Activated CD4-positive, alpha-beta T cell treated with anti-CD3 and anti-CD28 coated beads, Interleukin-10, Interleukin-2, amounts not matched to agents 100 ng/mL and 50 ng/mL, durations not matched to agents 16 hours and 8 hours (primary cell): ENCODE measurements at places on chromosomes 7 and 10.

- DNase-seq, result no peak
Measured at GRCh38 chr10:105868935-105869334, 1227.8 kb downstream of the SORCS3 start.

DNA sequence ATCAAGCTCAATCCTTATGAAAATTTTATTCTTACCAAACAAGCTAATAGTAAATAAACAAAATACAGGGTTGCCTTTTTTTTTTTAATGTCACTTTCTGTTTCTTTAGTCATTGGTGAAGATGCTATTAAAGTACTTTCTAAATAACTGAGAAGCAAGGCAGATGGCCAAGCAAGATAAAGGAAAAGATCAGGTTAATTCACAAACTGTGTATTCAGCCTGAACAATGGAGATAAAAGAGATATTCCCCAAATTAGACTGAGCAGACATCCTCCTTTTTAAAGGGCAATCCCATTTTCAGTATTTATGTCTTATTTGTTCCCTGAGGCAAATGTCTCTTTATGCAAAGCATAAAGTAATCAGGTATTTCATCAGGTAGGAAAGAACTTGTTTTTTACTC is 23.1 kb upstream of the XRCC2 start:
- no peak for DNase-seq

- DNase-seq, result no peak
Measured at GRCh38 chr10:101993221-101993620, 62.8 kb downstream of the ARMH3 start.

DNA sequence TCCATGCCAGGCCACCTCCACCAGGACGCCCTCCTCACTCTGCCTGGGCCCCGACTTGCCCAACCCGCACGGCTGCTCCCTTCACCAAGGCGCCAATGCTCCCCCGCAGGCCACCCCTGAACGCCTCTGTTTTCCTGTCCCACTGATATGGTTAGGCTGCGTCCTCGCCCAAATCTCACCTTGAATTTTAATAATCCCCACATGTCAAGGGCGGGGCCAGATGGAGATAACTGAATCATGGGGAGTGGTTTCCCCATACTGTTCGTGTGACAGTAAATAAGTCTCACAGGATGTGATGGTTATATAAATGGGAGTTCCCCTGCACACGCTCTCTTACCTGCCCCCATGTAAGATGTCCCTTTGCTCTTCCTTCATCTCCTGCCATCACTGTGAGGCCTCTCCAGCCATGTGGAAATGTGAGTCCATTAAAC is 29.8 kb downstream of the RSU1 start:
- peak; percentile 75 for DNase-seq

DNA sequence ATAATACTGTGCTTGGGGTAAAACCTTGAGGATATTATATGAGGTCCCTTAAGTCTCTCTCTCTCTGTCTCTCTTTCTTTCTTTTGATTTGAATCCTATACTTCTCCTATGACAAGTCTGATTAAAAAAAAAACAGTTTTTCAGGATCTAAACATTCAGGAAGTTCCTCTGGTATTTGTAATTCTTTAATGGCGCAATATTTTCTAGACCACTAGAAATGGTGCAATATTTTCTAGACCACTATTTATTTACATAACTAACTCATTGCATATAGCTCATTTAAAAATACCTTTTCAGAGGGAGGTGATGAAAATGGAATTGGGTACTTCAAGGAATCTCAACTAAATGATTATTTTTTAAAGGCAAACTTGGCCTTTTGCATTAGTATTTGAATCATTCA is 1235.3 kb downstream of the GATA3 start:
- DNase-seq, result no peak
